ENCODE measurements at places on chromosomes 3 and 15.

- DNase-seq = no peak
Measured at GRCh38 chr15:70857562-70858285, 3.8 kb upstream of the LARP6 start.

DNA sequence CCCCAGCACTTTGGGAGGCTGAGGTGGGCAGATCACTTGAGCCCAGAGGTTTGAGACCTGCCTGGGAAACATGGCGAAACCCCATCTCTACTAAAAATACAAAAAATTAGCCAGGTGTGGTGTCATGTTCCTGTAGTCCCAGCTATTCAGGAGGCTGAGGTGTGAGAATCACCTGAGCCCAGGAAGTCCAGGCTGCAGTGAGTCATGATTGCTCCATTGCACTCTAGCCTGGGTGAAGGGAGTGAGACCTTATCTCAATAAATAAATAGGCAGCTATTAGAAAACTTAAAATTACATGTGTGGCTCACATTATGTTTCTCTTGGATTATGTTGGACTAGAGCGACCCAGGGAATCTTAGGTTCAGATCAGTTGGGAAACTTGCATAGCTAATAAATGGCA lies 69.7 kb downstream of the RPLP1 start:
- no peak for DNase-seq

- no peak for DNase-seq
Measured at GRCh38 chr15:90231028-90232017, 2.4 kb downstream of the CIB1 start.

GRCh38 chr3:187738071-187738330 lies 7.3 kb downstream of the BCL6 start:
- DNase-seq = no peak

DNA sequence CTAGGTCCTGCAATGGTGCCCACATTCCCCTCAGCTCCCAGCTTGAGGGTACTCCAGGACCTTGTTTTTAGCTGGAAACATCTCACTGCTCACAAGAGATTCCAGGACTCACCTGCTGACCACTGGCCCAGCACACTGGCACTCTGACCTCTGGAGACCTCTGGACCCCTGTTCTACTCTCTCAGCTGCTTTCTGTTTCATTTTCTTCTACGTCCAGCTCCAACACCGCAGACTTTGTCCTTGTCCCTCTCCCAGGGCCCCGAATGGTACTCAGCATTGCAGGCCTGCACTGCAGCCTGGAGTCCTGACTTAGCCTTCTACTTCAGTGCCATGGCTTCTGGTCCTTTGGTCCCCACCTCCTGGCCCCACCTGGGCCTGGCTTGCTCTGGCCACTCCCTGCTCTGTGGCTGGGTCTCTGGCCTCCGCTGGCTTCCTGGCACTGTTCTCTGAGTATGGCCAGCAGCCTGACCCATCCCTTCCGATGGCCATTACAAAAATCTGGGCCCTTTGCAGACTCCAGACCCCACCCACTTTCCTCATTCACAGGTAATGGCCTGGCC lies 27.9 kb downstream of the KY start:
- DNase-seq = no peak

DNA sequence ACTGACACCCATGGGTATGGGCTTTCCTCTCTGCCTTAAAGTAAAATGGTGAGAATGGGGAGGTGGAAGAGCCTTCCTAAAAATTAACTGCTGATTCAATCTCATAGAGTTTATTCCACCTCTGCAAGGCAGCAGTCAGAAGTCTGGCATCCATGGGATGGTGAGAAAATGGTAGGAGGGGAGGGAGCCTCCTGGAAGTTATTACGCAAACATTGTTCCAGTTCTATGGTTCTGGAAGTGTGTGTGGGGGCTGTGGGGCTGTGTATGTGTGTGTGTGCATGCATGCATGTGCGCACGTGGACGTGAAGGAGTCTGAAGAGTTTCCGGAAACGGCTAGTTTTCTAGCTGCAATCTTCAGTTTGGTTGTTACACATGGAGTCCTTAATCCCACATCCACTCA lies 177.6 kb downstream of the KCNAB1 start:
- no peak for DNase-seq

- no peak for DNase-seq
Measured at GRCh38 chr3:10957976-10958749, 34.4 kb upstream of the SLC6A1 start.

DNA sequence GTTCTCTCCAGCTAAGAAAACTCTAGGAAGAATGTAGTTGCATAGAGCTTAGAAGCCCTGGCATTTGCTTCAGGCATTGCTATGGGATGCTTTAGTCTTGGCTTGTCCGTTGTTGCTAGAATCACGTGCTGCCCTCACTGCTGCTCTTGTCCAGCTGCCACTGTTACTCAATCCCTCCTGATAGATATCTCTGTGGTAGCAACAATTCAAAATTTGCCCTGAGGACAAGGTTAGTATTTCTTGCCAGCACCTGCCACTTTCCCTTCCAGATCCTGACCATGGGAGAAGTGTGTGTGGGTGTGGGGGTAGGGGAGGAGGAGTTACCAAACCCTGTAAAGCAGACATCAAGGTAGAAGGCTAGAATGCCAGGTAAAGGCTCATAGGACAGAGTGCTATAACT lies 113.8 kb downstream of the PPM1L start:
- DNase-seq = peak; percentile 95

DNA sequence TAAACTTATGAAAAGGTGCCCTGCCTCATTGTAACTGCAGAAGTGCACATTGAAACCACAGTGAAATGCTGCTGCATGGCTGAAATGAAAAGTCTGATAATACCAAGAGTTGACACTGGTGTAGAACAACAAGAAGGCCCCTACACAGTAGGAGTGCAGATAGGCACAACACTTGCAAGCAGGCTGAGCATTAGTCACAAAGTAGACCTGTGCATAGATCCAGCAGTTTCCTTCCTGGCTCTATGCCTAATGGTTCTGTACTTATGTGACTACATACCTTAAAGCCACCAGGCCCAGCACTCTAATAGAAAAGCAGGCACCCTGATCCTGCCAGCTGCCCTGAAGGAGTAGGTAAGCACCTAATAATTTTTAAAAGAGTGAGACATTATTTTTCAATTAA lies 41.8 kb downstream of the PRR23E start:
- no peak for DNase-seq

DNA sequence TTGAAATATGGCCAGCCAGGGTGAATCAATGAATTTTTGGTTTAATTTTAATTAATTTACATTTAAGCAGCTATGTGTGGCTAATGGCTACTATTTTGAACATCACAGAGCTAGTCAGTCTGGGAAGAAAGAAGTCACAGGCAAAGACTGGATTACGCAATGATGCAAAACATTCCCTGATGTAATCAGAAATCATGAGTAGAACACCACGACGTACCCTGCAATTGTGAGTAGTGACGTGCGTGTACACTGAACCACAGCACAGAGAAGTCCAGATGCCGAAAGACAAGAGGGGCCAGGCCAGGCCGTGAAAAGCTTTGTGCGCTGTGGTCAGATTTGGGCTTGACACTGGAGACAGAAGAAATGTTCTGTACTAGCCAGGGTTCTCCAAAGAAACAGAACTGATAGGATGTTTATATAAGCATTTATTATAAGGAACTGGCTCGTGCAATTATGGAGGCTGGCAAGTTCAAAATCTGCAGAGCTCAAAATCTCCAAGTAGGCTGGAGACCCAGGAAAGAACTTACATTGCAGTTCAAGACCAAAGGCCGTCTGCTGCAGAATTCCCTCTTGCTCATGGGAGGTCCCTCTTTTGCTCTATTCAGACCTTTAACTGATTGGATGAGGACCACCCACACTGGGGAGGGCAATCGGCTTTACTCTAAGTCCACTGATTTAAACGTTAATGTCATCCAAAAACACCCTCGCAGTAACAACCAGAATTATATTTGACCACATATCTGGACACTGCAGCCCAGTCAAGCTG lies 44.6 kb downstream of the SH3BP5 start:
- no peak for DNase-seq

DNA sequence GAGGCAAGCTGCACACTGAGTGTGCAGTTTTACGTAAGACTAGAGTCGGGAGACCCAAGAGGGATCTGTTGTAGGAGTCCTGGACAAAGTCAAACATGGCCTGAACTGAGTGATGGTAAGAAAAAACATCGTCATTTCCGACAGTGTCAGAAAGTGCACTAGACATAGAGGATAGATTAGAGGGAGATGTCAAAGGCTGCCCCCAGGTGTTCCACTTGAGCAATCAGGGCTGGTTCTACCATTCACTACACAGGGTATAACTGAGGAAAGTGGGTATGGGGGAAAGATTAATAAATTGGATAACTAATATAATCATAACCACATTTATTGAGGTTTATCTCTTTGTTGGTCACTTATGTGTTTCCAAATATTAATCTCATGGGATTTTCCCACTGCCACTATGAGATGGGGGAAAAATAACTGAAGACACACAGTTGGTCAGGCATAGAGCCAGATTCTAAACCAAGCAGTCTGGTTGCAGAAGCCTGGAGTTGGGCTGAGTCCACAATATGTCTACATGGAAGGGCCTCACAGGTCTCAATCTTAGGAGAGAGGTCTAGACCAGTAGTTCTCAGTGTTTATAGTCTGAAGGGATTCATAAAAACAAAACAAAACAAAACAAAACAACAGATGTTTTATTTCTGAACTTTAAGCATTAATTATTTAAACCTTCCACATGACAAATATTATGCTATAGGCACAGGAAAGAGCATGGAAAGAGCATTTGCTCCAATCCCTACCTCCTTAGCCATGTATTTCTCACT lies 766.5 kb downstream of the NTRK3 start:
- no peak for DNase-seq

DNA sequence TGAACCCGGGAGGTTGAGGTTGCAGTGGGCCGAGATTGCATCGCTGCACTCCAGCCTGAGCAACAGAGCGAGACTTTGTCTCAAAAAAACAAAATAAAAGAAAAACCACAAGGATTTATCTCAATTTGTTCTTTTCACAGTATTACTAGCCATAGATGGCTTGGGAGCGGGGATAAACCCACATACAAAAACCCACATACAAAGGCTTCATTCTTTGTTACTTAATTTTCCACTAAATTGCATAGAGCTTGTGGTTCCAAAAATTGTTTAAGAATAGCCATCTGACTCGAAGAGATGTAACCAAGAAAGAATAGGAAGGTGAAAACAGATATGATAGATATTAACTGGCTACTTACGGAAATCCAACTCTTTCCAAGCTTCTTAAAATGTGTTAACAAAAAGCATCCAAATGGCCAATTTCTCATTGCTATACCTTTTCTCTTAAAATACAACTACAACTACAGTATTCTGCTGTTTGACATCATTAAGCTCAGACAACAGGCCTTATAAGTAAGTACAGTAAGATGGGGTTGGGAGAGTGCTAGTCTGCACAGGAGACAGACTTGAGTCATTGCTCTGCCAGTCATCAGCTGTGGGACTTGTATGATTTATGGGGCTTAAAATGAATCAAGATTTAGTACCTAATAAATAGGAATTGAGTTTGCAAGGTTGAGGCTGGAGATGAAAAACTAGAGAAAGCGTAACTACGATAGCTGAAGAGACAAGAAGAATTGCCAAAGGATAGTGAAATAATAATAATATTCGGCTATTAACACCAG lies 96.6 kb upstream of the PLXND1 start:
- DNase-seq = no peak

DNA sequence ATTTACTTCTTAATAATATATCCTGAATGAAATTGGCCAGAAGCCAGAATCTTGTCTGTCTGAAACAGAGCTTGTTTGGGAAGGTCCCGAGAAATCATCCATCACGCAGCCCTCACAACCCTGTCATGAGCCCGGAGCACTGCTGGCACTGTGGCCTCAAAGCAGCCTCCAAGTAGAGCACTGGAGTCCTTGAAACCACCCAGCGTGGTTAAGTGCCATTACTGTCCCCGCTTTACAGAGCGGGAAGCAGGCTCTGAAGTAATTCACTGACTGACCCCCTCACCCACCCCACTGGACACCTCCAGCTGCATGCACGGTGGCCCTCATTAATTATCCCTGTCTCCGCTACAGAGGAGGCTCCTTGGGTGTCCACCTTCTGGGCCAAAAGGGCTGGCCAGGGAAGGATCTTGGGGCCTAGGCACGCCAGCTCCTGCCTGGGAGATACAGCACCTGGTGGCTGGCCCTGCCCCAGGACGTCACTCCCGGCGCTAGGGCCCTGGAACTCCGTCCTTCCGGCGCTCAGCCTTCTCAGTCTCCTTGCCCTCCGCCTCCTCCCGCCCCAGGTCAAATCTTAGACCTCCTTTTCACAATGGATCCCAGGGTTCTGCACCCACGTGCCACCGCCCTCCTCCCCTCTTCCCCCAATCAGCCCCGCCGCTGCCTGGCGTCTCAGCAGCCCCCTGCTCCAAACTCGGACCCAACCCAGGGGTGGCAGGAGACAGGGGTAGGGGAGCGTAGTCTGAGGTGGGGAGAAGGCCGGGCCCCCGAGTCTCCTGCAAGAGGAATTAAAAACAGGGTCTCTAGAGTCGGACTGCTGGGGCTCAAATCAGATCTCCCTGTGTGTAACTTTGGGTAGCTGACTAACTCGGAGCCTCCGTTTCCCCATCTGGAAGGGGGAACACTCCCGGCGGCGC lies 1.1 kb downstream of the TKT start:
- no peak for DNase-seq

DNA sequence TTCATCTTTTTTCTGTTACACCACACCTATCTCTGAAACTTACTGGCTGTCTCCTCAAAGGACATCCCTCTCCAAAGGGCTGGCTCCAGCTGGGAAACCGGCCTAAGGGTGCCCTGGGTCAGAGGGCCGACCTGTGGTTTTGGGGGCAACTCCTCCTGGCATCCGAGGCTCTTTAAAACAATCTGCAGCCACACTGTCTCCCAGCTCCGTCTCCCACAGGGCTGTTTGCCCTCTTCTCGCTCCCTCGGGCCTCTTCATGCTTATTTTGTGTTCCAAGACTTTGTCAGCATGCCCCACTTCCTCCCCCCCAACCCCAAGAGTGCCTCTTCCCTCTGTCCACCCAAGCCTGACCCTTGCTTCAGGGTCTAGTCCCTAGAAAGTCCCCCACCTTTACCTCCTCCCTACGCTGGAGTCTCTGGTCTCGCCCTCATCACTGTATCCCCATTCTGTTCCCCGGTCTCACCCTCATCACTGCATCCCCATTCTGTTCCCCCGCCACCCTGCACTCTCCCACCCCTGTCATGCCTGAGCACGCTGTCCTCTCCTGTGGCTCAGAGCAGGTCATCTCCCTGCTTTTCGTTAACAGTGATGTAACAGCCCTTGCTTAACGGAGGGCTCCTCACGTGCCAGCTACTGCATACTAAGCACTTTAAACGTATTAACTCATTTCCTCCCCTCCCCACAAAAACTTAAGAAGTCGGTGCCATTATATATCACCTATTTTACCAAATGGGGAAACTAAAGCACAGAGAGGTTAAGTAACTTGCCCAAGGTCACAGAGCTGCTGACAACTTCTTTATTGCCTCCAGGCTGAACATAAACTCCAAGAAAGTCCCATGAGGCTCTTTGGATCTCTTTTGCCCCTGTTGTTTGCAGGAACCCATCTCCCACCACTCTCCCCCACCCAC lies 1.1 kb upstream of the CSK start:
- no peak for DNase-seq

- DNase-seq = no peak
Measured at GRCh38 chr15:101451846-101452245, 37.7 kb downstream of the PCSK6 start.

GRCh38 chr3:52704611-52705437 lies 767 bp downstream of the GLT8D1 start:
- no peak for DNase-seq

- no peak for DNase-seq
Measured at GRCh38 chr3:134754768-134755559, 40.1 kb upstream of the EPHB1 start.
